ENCODE measurements at places on chromosomes 16 and 17.

DNA sequence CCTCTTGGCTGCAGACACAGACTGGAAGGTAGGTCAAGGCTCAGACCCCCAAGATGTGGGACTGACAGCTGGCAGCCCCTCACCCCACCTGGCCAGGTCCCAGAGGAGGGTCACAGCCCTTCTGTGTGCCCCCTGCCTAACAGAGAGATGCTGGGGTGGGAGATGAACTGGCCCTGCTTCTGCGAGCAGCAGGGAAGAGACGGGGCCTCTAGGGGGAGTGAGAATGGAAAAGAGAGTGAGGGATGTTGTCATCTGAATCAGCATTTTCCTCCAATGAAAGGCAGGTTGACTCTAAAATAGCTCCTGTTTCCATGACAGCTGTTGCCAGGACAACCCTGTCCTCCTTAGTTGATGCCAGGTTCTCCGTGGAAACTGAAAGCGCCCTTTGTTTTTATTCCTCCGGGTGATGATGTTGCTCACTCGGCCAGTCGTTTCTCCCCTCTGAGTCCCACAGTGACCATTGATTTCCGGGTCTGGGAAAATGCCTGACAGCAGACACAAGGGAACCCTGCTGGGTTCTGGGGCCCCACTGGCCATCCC lies 4.9 kb upstream of the NDRG4 start:
- no peak for DNase-seq

GRCh38 chr17:29393436-29393835 lies 3.3 kb downstream of the TAOK1 start:
- no peak for DNase-seq

- no peak for DNase-seq
Measured at GRCh38 chr16:70786020-70786755, 14.8 kb downstream of the VAC14 start.

- DNase-seq: no peak
Measured at GRCh38 chr17:9541718-9542117, 33.9 kb downstream of the STX8 start.

- DNase-seq: no peak
Measured at GRCh38 chr16:57616241-57616640, 12.2 kb upstream of the ADGRG1 start.

DNA sequence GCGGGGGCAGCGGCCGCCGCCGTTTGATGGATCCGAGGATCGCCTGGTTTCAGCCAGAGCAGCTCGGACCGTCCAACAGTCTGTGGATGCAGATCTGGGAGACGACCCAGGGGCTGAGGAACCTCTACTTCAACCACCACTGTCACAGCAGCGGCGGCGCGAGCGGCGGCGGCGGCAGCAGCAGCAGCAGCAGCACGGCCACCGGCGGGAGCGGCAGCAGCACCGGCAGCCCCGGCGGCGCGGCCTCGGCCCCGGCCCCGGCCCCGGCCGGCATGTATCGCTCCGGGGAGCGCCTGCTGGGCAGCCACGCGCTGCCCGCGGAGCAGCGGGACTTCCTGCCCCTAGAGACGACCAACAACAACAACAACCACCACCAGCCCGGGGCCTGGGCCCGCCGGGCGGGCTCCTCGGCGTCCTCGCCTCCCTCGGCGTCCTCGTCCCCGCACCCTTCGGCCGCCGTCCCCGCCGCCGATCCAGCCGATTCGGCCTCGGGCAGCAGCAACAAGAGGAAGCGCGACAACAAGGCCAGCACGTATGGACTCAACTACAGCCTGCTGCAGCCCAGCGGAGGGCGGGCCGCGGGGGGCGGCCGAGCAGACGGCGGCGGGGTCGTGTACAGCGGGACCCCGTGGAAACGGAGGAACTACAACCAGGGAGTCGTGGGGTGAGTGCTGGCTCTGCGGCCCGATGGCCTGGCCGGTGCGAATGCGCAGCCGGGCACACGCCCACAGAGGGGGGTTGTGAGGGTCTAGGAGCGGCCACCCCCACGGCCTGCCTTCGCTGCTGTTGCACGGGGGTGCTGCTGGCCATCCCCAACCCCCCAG lies 702 bp downstream of the TENT4B start:
- DNase-seq: no peak

- DNase-seq: no peak
Measured at GRCh38 chr17:73957564-73957963, 245.9 kb upstream of the RPL38 start.

DNA sequence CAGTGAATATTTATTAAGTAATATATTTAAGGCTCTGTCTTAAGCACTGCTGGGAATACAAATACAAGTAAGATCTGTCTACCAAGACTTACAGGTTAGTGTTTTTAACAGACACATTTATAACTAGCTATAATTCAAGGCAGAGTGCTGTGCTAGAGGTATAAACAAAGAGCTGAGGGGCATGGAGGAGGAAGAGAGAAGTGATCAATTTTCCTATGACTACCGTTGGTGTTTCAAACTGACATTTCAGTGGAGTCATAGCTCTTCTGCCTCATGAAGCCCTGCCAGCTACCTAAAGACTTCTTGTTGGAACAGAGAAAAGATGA lies 79.9 kb downstream of the CYB561 start:
- no peak for DNase-seq

DNA sequence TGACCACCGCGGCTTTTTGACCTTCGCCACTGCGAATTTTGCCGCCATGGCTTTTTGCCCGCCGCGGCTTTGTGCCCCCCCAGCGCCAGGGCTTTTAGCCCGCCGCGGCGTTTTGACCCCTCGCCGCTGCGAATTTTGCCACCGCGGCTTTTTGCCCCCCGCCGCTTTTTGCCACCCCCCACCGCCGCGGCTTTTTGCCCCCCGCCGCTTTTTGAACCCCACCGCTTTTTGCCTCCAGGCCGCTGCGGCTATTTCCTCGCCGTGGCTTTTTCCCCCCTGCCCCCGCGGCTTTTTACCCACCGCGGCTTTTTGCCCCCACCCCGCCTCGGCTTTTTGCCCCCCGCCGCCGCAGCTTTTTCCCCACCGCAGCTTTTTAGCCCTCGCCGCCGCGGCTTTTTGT lies 134.8 kb upstream of the TP53TG3C start:
- DNase-seq: no peak

- no peak for DNase-seq
Measured at GRCh38 chr16:67987460-67988160, 7.3 kb upstream of the DPEP3 start.

DNA sequence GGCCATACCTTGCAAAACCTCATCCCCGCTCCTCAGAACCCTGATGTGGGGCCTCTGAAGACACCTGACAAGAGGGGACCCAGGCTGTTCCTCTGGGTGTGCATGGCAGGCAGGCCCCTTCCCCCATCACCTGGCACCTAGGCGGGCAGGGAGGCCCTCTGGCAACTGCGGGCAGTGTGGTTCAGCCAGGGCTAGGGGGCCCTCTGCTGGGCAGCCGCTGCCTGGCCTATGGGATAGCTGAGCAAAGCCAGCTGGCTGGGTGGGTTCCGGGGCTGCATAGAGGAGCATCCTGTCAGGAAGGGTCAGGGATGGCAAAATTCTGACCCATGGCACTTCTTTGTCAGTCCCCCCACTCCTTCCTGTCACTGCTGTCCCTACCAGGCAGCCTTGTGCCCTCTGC lies 228.7 kb upstream of the ASIC2 start:
- no peak for DNase-seq

- DNase-seq: no peak
Measured at GRCh38 chr16:70730944-70731343, 45.1 kb upstream of the MTSS2 start.

DNA sequence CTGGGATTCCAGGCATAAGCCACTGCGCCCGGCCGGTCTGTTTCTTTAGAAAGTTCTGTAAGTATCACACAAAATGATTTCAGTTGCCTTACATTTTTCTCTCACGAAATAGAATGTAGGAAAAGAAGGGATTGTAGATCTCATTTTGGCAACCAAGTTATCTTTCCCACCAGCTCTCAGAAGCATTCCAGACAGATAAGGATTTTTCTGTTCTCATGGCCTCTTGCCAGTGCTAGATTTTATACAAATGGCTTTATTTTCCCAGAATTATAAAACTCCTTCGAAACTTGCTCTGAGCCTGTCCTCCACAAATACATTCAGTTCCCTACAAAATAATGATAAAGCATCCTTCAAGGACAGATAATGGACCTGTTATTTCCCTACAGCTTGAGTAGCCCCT lies 46.9 kb downstream of the LCMT1 start:
- DNase-seq: no peak

GRCh38 chr16:4263504-4264436 lies 9.1 kb downstream of the TFAP4 start:
- DNase-seq: no peak

DNA sequence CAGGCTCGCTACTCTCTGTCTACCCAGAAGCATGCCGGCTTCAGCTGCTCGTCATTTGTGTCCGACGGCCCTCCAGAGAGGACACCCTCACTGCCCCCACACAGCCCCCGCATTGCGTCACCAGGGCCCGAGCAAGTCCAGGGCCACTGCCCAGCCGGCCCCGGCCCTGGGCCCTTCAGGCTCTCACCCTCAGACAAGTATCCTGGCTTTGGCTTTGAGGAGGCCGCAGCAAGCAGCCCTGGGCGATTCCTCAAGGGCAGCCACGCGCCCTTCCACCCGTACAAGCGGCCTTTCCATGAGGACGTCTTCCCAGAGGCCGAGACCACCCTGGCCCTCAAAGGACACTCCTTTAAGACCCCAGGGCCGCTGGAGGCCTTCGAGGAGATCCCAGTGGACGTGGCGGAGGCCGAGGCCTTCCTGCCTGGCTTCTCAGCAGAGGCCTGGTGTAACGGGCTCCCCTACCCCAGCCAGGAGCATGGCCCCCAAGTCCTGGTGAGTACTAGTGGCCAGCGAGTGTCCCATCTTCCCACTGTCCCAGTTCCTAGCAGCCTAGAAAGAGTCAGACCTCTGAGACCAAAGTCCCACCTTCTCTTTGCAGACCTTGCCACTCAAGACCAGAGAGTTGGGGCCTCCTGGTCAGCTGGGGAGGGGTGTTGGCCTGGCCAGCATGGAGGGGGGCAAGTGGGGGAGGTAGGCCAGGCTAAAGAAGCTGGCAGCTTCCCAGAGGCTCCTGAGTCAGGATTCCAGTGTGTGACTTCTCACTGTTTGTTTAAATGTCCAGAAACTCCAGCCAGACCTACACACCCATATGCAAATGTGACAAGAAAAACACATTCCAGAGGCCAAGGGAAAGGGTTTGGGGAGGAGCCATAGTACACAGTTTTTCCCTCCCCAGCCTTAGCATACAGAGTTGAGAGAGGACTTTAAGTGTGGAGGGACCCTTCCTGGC lies 18.6 kb downstream of the FOXN1 start:
- DNase-seq: no peak

DNA sequence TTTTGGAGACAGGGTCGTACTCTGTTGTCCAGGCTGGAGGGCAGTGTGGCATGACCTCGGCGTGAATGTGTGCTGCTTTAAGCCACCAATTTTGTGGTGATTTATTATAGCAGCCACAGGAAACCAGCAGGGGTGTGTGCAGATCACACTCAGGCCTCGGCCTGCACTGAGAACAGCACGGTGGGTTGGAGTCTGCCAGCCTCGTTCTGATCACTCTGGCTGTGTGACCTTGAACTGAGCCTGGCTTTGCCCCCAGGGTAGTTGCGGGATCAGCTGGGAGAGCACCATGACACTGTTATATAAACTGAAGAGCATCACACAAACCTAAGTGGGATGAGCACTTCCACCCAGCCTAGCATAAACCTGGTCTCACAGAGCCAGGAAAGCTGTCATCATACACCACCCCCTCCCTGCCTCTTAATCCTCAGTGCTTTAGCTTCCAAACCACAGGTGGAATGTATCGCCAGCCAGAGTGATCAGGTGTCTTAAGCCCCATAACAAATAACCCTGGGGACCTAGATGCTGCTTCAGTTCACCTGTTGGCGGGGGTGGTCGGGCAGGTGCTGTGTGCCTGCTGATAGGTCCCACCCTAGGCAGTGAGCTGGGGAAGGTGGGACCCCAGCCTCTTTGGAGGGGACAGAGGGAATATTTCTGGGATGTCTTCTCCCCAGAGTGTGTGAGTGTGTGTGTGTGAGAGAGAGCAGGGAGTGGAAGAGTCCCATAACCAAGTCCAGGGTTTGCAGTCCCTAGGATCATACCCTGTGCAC lies 28.6 kb upstream of the NDRG4 start:
- no peak for DNase-seq

DNA sequence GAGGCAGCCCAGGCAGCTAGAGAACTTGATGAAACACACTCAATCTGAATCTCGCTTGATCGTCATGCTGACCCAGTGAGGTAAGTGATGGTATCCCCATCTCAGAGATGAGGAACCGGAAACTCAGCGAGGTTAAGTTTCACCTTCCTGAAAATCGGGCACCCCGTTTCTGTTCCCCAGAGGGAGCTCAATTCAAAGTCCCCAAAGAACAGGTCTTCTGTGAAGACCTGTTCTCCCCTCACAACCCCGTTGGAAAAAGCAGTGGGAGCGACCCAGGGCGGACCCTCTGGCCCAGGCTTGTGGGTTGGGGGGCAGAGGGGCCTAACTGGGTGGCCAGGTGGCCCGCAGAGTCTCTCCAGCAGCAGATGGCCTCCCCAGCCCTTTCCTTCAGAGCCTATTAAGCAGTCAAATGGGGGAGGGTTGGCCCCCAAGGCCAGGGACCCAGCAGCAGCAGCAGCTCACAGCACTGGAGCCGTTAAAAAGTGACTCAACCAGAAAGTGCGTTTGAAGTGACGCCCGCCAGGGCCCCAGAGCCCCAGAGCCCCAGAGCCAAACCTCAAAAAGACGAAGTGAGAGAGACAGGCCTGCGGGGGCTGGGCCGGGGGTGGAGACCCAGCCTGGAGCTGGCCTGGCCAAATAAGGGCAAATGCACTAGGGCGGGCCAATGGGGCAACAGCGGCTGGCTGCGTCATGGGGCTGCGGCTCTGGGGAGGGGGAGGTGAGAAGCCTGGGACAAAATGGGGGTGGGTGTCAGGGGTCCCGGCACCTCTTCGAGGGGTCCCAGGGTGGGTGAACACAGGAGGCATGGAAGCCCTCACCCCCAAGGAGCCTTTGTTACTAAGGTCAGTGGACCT lies 9.2 kb upstream of the TSPOAP1 start:
- peak; percentile 82 for DNase-seq

DNA sequence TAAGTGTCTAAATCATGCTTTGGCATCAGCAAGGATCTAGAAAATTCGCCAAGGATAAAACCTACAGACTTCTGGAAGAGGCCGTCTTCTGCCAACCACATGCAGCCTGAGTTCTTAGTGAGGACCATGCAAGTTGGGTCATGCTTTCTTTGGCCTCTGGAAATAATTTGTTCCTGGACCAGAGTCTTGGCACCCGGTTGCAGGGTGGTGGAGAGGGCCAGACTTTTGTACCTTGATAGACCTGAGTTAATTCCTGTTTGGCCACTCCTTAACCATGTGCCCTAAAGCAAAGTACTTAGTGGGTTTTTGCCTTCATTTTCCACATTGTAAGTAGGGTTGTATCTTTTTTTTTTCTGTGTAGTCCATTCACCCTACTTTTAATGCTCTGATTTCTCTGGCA lies 283.4 kb upstream of the IRX5 start:
- no peak for DNase-seq

DNA sequence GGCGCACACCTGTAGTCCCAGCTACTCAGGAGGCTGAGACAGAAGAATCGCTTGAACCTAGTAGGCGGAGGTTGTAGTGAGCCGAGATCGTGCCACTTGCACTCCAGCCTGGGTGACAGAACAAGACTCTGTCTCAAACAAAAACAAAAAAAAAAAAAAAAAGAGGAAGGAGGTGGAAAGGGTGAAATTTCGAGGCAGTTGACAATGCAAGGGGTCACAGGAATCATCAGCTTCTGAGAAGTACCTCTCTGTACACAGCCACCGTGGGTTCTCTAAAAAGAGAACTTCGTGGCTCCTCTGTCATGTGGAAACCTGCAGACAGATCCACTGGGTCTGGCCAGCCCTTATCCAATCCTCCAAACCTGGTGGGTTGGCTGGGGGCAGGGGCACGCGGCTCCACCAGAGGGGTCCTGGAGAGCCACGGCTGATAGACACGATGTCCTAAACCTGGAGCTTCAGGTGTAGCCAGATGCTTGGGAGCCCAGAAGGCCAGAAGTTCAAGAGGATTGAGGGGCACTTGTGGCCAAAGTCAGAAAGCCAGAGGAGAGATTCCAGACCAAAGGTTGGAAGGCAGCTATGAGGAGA lies 540 bp upstream of the CD300LF start:
- DNase-seq: no peak
